AG09319 (cell line): ENCODE measurements at places on chromosomes 2 and 18.
A peak's percentile ranks its signal among the peaks of the same experiment; 100 is the strongest.

GRCh38 chr2:240050278-240050677 is 3.0 kb downstream of the OR6B3 start:
- no peak for DNase-seq

- DNase-seq: no peak
Measured at GRCh38 chr18:21300035-21300907, 58.2 kb downstream of the GREB1L start.

DNA sequence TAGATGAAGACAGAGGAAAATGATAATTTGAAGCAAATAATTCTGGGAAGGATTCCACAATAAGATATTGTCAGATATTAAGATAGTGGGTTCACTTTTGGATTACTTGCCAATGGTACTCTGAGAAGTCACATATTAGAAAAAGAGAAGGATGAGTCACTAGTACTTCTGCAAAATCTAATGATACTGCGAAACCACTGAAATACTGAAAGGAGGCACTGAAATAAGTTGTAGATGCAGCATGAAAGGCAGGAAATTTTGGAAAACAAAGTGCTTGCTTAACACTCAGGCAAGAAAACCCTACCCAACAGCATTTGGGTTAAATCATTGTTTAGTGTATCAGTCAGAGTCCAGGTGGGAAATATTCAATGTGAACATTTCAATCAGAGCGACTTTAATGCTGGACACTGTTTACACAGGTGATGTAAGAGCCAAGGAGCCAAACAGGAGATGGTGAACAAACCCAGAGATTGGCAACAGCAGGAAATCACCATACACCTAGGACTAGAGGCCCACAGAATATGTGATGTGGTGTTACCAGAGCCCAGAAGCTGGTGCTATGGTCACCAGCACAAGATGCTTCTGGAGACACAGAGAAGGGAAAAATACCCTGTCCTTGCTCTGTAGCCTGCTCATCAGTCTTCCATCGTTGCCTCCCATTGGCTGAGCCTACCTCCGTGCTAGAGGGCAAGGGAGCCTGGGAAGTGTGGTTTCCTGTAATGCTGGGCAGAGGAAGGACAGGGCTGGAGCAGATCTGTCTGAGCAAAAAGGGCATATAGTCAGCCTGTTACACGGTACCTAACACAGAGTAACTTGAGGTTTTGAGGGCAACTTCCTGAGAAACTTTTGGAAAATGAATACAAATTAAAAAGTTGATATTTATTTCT is 204.7 kb upstream of the ITGA4 start:
- no peak for DNase-seq

- no peak for DNase-seq
Measured at GRCh38 chr2:21097331-21097730, 26.4 kb upstream of the TDRD15 start.

GRCh38 chr2:152564754-152565551 is 152.3 kb downstream of the PRPF40A start:
- DNase-seq: no peak

GRCh38 chr2:202643012-202643858 is 8.5 kb downstream of the FAM117B start:
- no peak for DNase-seq

DNA sequence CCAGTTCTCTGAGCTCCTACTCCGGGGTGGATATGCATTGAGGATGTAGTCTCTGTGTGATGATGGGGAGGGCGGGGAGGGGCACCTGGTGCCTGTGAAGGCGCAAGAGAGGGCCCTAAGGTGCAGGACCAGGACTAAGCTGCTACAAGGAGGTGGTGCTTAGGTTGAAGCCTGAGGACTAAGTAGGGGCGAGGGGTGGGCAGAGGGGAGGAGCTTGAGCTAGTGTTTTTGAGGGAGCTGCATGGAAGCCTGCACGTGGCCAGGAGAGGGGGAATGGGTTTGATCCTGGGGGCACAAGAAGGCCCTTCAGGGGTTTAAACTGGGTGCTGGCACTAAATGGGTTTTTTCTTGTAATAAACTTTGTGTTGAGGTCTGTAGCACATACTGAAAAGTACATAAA is 105.0 kb downstream of the UGGT1 start:
- DNase-seq: no peak

DNA sequence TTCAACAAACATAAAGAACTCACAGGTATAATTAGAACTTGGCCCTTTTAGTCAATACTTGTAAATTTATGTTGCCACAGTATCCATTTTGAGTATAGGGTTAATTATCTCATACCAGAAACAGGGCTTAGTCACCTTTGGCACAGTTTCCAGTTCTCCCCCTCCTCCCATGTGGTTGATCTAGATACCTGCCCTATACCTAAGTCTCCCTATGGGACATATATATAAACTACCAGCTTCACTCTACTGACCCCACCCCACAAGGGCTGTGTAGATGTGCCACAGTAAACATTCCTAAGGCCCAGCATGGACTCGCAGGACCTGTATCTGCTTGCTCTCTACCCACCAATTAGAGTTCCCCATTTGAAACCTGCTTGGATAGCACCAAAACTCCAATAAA is 371.7 kb upstream of the RND3 start:
- no peak for DNase-seq

DNA sequence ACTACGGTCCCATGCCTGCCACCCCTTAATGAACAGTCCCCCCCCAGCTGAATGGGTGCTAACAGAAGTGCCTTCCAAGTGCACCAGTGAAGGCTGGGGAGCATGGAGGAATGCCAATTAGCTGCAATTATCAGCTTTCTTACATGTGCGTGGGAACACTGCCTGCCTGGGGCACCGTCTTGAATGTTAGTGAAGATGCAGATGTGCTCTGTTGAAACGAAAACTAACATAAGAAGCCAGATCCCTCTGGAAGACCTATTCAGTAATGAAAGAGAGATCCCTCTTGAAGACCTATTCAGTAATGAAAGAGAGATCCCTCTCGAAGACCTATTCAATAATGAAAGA is 154.5 kb downstream of the CLIP4 start:
- no peak for DNase-seq

DNA sequence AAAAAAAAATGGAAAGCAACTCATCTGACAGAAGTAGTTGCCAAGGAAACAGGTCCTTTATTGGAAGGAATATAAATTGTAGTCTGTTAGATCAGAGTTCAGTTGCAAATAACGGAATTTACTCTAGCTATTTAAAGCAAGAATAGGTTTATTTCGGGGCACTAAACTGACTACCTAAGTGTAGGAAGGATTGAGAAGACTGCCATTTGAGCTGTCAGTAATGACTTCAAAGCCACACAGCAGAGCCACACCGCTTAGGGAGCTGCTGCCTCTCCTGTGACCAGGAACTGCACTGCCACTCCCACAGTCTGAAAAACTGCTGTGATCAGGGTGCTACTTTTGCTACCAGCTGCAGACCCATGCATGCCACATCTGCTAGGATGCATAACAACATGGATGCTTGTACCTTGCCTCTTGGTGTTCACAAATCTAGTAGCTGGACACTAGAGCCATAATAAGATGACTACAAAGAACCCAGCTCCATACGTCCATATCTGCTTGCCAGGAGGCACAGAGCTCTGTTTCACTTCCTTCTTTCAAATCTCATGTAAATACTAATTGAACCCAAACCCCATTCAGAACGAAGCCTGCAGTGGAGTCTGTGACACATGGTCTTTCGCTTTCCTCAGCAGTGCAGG is 2.2 kb downstream of the DSG2 start:
- no peak for DNase-seq

DNA sequence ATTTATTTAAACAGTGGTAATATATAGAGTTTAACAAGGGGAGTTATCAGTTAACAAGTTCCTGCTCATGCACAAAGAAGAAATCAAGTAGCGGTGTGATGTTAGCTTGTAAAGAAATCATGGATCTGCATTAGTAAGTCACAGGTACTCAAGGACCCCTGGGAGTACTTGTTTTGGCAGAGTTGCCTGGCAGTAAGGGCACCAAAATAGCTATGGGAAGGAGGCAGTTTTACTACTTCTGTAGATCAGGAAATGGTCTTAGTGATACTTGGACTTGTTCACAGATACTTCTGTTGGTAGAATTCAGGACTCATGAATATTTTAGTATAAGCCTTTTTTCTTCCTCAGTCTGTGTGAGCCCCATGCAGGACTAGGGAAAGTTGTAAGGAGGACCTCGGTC is 107.3 kb upstream of the IL1R2 start:
- no peak for DNase-seq

DNA sequence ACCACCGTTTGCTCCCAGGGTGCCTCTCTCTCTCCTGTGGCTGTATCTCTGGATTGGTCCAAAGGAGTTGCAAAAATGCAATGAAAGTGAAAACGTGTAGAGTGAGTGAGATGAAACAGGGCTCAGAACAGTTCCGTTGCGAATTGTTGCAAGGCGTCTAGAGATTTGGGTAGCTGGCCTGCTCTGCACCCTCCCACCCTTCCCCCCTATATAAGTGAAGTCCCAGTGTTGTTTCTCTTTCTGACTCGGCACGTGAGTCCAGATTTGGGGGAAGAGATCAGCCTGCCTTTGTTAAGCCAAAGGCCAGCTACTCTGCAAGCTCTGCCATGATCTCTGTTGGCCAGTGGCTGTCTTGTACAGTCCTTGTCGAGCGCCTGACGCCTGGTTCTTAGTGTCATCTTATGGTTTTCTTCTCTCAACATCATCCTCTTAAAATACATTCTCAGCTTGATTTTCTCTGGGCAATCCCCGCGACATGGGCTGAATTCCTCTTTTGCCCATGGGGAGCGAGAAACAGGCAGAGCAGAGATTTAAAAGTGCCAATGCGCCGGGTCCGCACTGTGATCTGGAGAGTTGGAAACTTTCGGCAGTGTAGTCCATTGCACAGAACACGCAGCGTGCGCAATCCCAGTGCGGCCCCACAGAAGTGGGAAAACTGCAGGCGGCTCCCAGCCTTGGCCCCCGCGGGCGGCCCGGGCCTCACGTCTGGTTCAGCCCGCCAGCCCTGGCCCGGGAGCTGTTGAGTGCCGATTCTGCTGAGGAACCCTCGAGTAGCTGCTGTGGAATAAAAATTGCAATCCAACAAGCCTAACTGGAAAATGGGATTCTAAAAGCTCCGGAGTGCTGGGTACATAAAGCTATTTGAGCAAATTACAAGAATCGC is 9.3 kb downstream of the MEIS1 start:
- DNase-seq: no peak

DNA sequence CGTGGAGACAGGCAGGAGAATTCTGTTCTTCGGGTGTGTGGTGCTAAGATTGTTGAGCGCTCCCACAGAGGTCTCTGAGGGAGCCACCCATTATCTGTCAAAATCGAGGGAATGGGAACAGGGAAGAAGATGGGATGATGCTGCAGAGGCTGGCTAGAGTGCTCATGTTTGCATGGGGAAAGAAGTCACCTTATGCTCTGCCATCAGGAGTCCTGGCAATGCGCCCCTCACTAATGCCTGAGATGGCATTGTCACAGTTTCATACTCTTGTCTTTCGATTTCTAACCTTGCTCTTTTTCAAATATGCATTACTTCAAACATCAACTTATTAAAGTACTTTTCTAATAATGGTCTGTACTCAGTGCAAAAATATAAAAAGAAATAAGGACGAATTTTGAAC is 463.3 kb upstream of the CELF4 start:
- no peak for DNase-seq

DNA sequence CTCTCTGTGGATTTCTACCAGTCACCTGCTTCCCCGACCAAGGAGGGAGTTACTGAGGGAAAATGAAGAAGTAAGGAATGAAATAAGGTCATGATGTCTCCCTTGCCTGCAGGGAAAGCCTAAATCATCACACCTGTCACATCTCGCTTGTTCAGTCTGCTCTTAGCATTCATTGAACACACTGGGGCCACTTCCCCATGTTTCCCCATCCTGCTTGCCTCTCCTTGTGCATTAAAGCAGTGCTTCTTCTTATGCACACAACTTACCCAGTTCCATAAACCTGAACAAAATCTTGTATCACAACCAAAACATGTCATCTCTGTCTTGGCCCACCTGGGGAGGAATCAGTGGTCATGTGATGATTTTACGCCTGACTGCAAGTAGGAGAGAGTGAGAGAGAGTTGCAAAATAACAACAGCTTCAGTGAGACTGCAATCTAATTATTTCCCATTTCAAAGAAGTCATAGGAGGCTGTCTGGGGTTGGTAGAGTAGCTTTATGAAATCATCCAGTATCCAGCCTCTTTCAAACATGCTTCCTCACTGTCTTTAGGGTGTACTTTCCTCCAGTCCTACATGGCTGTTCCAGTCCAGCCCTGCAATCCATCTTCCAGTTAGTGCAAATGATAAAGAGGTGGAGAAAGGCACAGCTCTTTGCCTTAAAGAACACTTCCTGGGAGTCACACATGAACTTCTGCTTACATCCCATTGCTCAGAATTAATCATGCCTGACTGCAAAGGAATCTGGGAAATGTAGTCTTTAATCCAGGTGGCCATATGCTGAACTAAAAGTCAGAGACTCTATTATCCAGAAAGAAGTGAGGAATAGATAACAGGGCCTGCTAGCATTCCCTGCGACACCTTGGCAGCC is 220.1 kb downstream of the HAUS1 start:
- DNase-seq: peak; percentile 7

- no peak for DNase-seq
Measured at GRCh38 chr2:39175026-39175812, 54.4 kb upstream of the SOS1 start.

DNA sequence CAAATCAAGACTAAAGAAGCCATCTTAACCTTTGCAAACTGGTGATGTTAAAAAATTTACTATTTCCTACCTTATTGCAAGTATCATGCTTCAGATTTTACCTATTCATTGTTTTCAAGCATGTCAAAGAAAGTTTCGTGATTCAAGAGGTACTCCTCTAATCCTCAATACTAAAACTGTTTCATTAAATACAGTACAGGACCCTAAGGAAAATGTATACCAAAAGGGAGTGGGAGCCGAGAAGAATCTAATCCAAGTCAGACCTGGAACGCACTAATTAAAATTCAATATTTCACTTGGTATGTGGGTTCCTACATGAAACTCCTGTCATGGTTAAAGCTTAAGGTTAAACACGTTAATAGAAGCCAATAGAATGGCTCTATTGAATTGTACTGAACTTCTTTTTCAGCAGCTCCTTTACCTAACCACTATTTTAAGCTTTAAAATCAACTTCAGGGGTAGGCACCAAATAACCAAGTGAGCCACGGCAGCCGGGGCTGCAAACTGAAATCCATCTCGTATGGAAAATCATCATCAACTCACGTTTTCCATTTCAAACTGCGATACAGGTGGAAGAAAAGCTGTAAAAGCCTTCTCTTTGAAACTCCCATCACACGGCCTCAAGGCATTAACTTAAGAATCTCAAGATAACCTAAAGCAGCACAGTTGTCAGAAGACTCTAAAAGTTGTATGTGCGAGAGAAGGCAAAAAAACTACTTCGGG is 188.8 kb downstream of the ZEB2 start:
- no peak for DNase-seq

- DNase-seq: peak; percentile 12
Measured at GRCh38 chr2:216216951-216217903, 108.1 kb downstream of the XRCC5 start.

- no peak for DNase-seq
Measured at GRCh38 chr2:128625421-128625820, 306.8 kb upstream of the HS6ST1 start.

DNA sequence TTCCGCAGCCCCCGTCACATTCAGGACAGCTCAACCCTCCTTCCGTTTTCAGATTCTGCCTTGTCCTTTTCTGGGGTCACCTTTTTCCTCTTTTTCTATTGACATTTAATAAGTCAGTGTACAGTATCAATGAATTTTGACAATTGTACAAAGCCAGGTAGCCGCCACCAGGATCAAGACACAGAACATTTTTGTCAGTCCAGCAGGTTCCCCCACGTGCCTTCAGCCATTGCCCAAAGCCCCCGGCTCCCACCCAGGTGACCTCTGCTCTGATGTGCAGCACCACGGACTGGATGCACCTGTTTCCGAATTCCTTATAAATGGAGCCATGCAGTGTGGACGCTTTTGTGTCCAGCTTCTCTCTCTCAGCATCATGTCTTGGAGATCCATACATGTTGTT is 30.0 kb downstream of the CROCC2 start:
- DNase-seq: no peak

GRCh38 chr18:28650860-28651259 is 473.9 kb upstream of the CDH2 start:
- no peak for DNase-seq
